ENCODE measurements at places on chromosomes 3 and 15.

- no peak for DNase-seq
These were observed 177.8 kb downstream of the SERPINI1 start for GRCh38 chr3:167913219-167913835.

GRCh38 chr3:23996095-23996524 is 51.0 kb downstream of the NR1D2 start:
- DNase-seq, result no peak

DNA sequence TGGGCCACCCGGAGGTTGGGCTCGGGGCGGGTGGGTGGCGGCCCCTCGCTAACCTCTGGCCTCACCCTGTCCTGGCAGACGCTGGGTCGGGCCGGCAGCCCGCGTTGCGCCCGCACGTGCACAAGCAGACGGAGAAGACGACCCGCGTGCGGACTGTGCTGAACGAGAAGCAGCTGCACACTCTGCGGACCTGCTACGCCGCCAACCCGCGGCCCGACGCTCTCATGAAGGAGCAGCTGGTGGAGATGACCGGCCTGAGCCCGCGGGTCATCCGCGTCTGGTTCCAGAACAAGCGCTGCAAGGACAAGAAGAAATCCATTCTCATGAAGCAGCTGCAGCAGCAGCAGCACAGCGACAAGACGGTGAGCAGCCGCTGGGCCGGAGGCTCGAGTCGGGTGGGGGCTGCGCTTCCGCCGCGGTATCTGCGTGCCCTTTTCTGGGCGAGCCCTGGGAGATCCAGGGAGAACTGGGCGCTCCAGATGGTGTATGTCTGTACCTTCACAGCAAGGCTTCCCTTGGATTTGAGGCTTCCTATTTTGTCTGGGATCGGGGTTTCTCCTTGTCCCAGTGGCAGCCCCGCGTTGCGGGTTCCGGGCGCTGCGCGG is 3.7 kb downstream of the ISL2 start:
- DNase-seq, result no peak

DNA sequence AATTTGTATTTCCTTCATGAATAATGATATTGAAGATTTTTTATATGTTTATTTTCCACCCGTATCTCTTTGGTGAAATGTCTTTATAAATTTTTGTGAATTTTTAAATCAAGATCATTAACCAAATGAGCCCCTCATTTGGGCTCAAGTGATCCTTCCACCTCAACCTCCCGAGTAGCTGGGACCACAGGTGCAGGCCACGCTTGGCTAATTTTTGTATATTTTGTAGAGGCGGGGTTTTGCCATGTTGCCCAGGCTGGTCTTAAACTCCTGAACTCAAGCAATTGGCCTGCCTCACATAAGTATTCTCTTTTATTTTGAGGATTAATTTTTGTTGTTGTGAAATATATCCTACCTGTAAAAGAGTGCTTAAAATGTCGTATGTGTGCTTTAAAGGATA is 4.9 kb downstream of the BBS4 start:
- no peak for DNase-seq

DNA sequence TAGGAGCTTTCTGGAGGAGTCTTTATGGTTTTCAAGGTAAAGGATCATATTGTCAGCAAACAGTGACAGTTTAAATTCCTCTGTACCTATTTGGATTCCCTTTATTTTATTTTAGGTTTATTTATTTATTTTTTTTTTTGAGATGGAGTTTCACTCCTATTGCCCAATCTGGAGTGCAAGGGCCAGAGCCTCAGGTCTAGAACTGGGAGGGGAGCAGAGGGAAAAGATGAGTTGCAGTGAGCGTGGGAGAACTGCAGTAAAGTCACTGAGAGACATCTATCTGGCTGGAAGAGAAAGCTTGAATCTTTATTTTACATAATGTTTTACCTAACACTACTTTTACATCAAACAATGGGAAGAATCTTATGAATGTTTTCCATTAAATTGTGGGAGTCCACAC is 49.5 kb upstream of the GK5 start:
- no peak for DNase-seq

GRCh38 chr3:162628531-162628930 is 1131.9 kb downstream of the OTOL1 start:
- DNase-seq, result no peak

DNA sequence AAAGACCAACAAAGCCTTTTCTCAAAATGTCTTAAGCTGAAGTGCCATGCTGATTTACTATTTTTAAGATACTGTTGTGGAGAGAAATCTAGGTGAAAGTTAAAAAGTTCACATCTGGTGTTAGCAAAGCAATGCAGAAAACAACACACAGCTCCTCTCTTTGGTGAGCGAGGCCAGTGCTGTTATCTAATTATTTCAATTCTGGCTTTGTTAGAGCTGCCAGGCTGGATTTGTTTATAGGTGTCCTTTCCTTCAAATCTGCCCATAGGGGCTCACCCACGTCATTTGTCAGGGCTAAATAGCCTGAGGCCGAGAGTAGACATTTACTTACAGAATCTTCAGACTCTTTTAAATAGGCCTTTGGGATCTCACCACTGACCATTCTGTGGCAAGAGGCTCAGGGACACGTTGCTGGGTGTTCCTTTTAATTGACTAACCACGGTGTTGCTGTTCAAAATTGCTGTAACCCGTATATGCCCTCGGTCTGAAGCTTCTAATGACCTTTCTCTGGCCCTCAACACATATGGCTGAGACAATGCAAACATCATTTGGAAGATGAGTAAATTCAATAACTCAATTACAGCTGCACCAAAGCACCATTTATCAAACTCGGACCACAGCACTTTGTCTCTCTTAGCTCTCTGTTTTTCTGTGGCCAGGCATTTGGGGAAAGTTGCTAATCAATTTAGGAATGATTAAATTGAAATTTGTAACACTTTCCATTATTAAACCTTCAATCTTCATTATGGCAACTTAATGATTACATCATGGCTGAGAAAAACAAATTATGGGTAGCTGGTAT is 152.6 kb downstream of the PDZRN3 start:
- no peak for DNase-seq

GRCh38 chr15:82767163-82767829 is 38.6 kb downstream of the FSD2 start:
- DNase-seq, result no peak

DNA sequence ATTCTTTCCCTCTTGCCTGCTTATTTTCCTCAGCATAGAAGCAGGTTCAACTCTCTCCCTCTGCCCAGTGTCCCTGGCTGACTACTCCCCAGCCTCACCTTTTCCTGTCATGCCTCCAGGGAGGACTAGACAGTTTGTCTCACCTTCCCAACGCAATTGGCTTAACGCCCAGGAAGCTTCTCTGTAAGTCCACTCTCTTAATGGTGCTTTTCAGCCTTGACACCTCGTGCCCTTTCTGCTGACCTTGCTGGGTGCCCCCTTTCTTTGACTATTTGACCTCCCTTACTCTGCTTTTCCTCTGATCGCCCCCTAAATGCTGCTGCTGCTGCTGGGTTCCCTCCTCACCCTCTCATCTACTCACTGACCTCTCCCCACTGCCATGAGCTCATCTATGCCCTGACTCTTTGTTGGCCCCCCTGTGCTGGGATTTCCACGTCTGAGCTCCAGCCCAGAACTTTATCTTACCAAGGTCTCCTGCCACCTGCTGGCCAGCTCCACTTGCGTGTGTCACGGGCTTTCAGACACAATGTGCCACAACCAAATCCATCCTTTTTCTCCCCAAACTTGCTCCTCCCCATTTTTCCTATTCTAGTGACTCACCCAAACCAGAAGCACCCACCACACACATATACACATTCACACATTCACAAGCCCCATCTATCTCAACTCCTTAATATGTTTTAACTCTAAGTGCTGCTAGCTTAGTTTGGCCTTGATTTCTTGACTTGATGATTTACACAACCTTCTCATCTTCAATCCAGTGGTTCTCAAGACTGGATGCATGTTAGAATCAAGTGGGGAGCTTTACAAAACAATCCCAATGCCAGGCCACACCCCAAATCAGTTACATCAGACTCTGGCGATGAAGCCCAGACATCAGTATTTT is 16.6 kb downstream of the EPB42 start:
- DNase-seq, result no peak

DNA sequence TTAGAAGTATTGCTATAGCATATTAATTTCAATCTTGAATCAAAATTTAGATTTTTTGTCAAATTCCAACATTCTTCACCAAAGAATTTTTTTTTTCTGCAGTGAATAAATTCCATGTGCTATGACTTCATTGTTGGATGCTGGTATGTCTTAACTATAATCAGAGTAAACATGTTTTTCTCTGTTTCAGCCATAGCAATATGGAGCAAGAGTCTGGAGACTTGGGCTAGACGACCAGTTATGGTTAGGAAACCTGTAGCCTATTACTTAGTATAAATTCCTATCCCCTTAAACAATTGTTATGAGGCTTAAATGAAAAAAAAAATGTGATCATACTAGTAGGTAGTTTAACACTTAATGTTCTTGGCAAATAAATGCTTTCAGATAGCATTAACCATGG is 431.9 kb upstream of the FRG2C start:
- DNase-seq, result no peak

GRCh38 chr15:48647962-48648361 is 2.5 kb upstream of the FBN1 start:
- no peak for DNase-seq

DNA sequence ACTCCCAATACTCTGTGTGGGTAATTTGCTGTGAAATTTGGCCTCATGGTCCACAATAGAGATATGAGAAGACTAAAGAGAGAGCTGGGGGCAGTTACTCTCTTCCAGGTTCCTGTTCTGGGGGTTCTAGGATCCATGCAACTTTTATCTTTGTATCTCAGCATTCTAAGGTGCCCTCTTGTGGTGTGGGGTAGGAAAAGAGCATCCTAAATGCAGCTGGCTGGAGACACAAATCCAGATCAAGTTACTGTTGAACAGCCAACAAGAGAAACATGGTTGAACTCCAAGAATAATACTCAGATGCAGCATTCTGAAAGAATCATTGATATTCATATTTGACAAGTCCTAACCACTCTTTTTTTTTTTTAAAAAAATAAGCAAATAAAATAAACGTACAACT is 238.2 kb downstream of the GREM1 start:
- peak; percentile 24 for DNase-seq

DNA sequence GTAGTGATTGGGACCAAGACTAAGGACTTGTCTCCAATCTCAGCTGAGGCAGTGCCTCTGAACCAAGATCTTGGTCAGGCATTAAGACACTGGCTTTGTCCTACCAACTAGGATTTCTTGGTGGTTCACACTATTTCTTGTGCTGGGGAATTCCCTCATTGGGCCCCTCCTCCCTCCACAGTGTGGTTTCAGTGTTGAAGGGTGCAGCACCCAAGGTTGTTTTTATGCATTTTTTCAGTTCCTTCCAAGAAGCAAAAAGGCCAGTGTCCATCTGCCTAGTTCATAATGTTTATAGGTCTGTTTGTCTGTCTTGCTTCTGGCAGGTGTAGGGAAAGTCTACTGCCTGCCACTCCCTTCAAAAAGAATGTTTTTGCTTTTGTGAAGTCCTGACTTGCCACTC is 10.6 kb upstream of the ITPKA start:
- DNase-seq, result no peak

- no peak for DNase-seq
These were observed 328.9 kb upstream of the TGFBR2 start for GRCh38 chr3:30277494-30277893.

GRCh38 chr3:121942116-121942786 is 48.0 kb downstream of the SLC15A2 start:
- peak; percentile 21 for DNase-seq

GRCh38 chr3:156910022-156910421 is 83.9 kb downstream of the LEKR1 start:
- DNase-seq, result no peak

DNA sequence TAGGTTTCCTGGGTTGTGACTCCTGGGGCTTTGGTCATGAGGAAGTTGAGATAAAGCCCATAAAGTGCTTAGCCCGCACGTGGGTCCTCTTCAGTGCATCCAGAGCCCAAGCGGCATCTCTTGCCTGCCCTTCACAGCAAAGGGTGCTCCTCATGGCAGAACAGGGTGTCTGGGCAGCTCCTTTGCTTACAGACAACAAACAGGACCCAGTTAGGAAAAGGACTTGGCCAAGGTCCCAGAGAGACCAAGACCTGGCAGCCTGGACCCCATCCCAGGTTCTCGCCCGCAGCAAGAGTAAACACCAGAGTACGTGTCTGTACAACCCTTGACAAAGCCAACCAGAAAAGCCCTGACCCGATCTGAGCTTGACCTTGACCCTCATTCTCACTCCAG is 27.0 kb downstream of the ALS2CL start:
- DNase-seq, result no peak

DNA sequence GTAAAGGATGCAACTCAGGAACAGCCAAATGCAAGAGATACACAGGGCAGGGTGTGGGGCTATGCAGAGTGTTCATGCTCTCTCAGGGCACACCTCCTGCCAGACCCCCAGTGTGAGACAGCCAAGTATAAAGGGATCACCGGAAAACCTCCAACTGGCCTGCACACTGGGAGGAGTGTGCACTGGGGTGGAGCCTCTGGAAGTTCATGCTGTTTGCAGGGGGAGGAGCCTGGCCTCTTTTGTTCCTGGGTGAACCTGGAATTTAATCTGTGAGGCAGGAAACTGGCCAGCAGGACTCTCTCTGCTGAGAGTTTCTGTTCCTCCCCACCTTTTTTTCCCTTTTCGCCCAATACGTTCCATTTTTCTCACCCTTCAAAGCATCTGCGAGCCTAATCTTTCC is 204.1 kb downstream of the WNT5A start:
- DNase-seq, result no peak

- no peak for DNase-seq
These were observed 675 bp downstream of the RBM15B start for GRCh38 chr3:51391566-51392354.

DNA sequence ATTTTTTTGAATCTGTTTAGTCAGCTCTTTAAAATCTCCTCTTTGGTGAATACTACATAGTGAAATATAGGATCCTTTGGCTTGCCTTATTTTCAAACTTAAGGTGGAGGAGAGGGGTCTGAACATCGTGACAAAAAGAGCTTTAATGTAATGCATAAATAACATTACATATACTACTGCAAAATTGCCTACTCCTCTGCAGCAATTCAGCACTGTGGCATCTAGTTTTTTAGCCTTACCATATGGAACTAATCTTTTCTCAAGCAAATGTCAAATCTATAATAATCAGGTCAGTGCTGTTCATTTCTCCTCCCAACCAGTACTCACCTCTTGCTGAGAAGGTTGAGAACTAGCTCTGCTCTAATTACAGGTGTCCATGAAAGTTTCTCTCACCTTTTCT is 394.0 kb upstream of the CDIN1 start:
- DNase-seq, result no peak

DNA sequence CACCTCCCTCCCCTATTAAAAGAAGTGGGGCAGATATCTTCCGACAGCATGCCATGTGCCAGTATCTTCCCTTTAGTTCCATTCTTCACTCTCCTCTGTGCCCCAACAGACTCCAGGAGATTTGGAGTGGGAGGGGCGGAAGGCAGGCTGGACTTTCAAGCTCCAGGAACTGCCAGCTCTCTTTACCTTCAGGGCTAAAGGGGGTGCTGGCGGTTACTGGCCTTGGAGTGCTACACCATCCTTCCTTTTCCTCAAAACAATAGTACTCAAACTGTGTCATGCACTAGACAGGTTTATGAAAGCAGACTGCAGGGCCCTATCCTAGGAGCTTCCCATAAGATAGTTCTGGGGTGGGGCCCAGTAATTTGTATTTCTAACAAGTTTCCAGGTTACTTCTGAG is 6.0 kb downstream of the LINS1 start:
- no peak for DNase-seq
